SIG-M5 (cell line): ENCODE measurements at places on chromosomes 11 and 22.

- DNase-seq, result no peak
Measured at GRCh38 chr11:64627371-64627770, 36.4 kb downstream of the SLC22A12 start.

DNA sequence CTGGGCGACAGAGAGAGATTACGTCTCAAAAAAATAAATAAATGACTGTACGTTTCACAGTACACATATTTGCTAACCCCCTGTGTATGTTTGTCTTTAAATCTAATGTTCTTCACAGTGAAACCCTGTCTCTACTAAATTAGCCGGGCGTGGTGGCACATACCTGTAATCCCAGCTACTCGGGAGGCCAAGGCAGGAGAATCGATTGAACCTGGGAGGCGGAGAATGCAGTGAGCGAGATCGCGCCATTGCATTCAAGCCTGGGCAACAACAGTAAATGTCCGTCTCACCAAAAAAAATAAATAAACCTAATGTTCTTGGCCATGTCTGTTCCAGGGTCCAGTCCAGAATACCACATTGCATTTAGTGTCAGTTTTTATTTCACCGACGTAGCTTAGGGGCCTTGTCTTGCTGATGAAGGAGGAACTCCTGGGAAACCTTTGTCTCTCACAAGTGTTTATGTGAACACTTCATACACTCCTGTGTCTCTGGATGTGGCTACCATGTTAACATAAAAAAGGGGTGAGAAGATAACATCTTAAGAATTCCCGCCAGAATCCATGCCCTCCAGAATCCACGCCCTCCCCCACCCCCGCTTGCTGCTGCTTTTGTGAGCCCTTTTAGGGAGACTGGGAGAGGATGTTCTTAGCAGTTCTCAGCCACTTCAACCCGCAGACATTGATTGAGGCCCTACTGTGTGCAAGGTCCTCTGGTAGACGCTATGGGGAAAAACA, 5.0 kb upstream of the SERHL2 start:
- no peak for DNase-seq

DNA sequence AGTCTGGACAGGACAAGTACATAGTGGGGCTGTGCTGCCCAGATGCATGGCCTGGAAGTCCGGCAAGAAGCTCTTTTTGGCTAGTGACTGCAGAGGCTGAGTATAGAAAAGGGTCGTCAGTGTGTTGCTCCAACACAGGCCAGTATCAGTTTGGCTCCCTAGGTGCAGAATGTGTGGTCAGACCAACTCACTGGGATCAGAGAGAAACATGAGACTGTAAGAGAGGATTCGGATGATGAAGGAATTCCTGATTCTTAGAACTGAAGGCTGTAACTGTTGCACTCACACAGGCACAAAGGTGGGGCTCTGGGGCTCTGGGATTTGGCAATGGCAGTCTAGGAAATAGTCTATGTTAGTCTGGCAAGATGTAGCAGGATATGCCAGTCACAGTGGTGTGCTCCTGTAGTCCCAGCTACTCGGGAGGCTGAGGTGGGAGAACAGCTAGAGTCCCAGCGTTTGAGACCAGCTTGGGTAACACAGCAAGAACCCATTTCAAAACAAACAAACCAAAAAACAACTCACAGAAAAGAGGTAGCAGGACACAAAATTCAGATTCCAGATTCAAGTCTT, 11.1 kb upstream of the UPB1 start:
- DNase-seq, result no peak

- no peak for DNase-seq
Measured at GRCh38 chr11:57798905-57799559, 37.4 kb downstream of the CTNND1 start.

GRCh38 chr11:71164186-71164585, 88.2 kb downstream of the SHANK2 start:
- DNase-seq, result no peak

- no peak for DNase-seq
Measured at GRCh38 chr11:76856571-76856970, 4.1 kb upstream of the ACER3 start.

DNA sequence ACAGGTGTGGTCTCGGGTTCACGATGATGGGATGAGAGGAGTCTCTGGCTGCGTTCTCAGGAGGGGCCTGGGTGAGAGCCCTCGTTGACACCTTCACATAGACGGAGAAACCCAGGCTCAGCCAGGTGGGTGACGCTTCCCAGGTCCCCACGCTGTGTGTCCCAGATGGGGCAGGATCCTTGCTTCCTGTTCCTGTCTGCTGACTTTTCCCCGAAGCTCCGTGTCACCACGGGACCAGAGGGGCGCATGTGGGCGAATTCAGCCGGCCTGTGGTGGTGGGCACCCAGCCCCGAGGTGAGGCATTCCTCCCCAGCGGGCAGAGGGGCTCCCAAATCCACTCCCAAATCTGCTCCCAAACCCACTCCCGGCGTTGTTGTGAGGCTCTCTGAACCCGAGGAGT, 732.8 kb downstream of the BRD1 start:
- no peak for DNase-seq

DNA sequence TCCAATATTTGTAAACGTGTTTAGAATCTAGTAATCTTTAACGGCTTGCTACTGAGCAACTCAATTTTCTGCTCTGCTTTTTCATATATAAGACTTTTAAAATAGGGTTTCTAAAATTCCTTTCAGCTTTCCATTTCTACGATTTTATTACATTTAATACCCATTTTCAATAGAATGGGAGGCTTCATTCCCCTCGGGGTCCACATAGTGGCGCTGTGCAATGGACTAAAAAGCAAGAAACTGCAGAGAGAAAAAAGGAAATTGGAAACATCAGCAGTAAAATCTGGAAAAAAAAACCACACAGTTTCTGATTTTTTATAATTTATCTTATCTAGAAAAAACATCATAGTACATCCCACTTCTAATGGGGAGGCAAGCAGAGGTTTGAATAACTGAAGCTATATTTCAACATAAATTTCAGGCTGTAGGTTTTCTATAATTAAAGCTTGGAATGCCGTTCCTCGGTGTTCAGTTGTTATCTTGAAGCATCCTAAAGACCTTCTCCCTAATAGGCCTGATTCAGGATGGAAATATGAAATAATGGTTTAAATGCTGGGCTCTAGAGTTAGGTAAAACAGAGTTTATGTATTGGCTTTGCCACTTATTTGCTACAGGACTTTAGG, 18.7 kb upstream of the JHY start:
- no peak for DNase-seq

DNA sequence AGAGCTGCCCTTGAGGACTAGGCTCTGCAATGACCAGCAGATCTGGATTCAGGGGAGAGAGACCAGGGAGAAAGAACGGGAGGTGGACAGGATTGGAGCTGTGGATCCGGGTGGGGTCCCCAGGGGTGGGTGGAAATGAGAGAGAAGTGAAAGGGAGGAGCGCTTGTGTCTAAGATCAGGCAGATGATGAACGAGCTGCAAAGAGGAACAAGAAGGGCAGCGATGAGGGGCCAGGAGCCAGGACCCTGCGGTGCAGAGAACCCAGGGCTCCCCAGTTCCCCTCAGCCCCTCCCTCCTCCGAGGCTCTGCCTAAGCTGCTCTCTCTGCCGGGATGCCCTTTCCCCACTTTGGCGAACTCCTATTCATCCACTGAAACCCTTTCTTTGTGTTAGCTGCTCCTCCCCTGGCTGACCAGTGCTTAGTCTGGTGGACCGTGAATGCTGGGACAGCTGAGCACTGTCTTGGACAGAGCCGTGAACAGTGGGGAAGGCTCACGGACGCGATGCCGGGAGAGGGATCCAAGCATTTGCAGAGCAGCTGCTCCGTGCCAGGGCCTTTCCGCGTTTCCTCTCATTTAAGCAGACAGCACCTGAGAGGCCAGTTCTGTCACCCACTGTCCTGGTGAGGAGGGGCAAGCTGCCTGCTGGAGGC, 35.9 kb downstream of the SHISAL1 start:
- no peak for DNase-seq

- DNase-seq, result no peak
Measured at GRCh38 chr11:113532697-113533424, 57.7 kb upstream of the DRD2 start.

- DNase-seq, result no peak
Measured at GRCh38 chr22:45972091-45972888, 4.7 kb downstream of the WNT7B start.

DNA sequence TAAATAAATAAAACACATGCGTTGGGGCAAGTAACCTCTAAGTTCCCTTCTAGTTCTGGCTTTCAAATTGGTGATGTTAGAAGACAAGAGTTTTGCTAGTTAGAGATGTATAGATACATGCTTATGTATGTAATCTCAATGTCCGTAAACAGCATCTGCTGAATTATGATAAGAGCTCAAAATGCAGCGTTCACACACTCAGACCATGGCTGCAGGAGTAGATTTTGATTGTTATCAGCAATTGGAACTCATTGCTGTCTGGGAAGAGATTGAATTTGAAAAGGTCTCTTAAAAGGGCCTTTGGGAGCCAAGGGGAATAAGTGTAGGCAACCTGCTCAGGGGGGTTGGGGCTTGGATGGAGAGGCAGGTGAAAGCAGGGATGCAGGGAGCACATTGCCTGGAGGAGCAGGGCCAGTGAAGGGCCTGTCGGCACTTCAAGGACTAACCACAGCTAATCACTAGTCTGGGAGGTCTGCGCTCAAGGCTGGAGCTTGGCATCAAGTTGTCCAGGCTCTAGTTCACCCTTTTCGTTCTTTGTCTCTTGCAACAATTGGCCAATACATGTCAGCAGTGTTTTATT, 2.7 kb upstream of the RAG1 start:
- DNase-seq, result no peak

DNA sequence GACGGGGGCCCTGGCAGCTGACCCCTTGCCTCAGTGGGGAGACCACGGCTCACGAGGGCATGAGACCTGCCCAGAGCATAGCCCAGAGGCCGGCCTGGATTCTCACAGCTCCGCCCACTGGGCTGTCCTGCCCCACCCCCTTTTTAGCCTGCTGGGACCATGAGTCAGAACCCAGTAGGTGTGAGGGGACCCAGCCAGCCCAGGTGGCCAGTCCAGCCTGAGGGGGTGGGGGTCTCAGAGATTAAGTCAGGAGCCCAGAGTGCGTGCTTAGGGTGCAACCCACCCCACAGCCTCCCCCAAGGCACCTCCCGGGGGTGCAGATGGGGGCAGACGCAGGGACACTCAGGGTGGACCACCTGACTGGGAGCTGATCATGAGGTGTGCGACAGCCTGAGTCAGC, 40.1 kb upstream of the PPARA start:
- DNase-seq, result no peak

- DNase-seq, result no peak
Measured at GRCh38 chr11:43922744-43923405, 19.6 kb upstream of the C11orf96 start.

GRCh38 chr11:2249189-2249916, 21.0 kb downstream of the ASCL2 start:
- DNase-seq, result no peak

DNA sequence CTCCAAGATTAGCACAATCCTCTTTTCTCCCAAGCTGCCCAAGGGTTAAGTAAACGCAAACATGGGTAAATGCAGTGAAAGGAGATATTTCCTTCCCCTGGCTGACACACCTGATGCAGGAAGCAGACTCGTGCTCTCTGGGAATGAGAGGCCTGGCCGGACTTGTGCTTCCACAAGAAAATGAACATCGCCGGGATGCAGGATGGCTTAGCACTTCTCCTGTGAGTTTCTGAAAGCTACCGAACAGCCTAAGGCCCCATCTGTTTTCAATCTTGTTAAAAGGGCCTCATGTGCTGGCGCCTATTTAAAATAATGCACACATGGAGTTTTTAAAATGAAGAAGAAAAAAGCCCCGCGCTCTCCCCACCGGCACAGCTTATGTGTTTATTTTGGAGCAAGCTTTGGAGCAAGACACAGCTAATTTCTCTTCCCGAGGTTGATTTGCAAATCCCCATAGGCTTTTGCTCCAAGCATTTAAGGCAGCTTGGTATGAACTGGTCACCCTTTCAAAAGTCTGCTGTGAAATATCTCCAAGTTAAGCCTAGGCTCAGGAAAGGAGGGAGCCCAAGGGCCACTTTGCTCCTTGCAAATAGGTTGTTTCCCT, 100.9 kb downstream of the SYN3 start:
- DNase-seq, result no peak

DNA sequence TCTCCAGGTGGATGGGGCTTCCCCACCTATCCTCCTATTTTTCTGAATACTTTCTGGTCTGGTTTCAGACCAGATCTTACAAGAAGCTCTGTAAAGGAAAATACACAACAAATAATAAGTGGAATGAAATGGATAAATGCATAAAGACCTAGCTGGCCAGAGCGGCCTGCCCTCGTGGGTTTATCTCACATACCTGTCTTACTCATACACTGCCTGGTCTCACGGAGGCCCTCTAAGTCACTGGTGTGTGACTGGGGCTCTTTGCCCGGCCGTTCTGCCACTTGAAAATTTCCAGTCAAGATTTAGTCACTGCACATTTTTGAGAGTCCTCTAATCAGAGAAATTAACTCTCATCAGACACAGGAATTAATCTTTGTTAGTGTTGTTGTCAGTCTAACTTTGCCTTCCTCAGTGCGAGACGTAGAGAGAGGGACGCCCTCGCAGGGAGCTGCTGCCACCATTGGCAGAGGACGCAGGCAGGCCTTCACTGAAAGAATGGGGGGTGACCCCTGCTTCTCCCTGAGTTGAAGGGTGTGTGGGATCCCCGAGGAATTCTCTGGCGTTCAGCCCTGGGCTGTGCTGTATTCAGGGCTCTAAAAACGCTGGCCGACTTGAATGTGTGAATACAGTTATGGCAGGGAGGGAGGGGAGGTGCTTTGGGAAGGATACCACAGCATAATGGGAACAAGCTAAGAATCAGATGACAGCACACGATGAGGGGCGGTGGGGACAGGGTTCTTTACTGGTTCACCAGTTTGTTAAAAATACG, 46.3 kb upstream of the CADM1 start:
- DNase-seq, result no peak

DNA sequence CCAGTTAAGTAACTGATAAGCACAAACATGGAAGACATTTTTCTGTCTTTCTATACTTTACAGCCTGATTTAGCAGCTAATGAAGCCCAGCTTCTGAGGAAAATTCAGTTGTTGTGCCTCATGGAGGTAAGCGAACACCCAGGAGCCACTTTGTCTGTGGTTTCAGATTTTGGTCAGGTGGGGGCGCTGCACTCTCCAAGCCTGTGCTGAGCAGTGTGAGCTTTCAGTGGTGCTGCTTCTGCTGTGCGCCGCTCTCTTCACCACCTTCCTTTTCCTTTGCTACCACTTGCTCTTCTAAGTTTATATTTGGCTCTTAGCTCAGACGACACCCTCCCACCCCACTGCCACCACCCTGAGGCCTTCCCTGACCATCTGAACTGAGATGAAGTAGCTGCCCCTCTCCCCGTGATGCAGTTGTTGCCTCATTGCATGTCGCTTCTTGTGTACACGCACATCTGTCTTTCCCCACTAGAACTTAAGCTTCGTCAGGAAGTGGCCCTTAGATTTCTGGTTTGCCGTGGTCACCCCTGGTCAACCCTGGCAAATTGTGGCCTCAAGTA, 14.0 kb downstream of the PSMD13 start:
- DNase-seq, result no peak

- no peak for DNase-seq
Measured at GRCh38 chr11:44334356-44335004, 24.5 kb upstream of the ALX4 start.

GRCh38 chr11:76102802-76103201, 103.5 kb downstream of the WNT11 start:
- no peak for DNase-seq

- DNase-seq, result no peak
Measured at GRCh38 chr11:96783311-96783710, 393.5 kb downstream of the JRKL start.
